ENCODE measurements at places on chromosomes 1 and 21. TPM values are rescaled to one million over a fixed set of nuclear protein-coding genes. Genes with fewer than 3 reads are reported as not detected.

DNA sequence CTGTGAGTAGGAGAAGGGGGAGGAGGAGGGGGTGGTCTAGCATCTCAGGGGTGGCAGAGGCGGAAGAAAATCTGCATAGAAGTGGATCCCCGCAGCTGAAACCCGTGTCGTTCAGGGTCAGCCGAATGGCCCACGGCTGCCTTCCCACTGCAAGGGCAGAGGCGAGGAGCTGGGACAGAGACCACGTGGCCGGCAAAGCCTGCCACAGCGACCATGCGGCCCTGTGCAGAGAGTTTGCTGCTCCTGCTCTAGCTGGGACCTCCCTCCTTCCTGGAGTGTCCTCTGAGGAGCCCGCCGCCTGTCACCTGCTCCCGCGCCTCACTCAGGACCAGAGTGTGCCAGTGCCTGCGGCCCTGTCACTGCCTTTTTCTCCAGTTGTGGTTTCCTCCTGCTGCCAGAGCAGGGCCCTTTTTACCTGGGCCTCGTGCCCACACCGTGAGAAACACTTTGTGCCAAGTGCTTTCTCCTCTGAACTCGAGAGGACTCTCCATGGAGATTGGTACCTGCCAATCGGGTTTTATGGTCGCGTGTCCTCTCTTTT is 5.4 kb upstream of the TRPM2 start:
- DNase-seq = no peak

The TCEA3 gene
- total RNA-seq = 1.5 TPM

The HOOK1 gene
- total RNA-seq = 5.5 TPM

DNA sequence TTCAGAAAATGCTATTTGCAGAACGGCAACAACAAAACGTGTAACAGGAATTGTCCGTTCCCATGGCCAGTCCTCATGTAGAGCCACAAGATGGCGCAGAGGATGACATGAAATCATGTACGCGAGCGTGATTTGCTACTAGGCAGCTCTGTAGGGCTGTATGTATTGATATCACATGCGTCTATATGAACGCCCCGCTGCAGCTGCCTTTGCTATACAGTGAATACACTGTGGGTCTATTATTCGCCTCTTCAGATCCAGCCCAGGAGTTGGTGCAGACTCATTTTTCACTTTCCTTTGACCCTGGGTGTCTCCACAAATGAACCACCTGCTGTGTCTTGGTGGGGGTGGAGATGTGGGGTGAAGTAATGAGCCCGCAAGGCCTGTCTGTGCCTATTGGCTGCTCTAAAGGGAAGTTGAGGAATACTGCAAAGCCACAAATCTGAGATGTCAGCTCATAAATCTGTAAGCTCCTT is 361.5 kb downstream of the KIF26B start:
- no peak for DNase-seq

GRCh38 chr21:27240839-27241238 is 274.0 kb upstream of the ADAMTS5 start:
- DNase-seq = no peak

The CD5L gene
- not detected for total RNA-seq

GRCh38 chr1:84165601-84166000 is 21.5 kb downstream of the PRKACB start:
- no peak for DNase-seq

The C1orf87 gene
- total RNA-seq = not detected

- DNase-seq = no peak
These were observed 66.4 kb upstream of the IL12RB2 start for GRCh38 chr1:67241200-67241746.

DNA sequence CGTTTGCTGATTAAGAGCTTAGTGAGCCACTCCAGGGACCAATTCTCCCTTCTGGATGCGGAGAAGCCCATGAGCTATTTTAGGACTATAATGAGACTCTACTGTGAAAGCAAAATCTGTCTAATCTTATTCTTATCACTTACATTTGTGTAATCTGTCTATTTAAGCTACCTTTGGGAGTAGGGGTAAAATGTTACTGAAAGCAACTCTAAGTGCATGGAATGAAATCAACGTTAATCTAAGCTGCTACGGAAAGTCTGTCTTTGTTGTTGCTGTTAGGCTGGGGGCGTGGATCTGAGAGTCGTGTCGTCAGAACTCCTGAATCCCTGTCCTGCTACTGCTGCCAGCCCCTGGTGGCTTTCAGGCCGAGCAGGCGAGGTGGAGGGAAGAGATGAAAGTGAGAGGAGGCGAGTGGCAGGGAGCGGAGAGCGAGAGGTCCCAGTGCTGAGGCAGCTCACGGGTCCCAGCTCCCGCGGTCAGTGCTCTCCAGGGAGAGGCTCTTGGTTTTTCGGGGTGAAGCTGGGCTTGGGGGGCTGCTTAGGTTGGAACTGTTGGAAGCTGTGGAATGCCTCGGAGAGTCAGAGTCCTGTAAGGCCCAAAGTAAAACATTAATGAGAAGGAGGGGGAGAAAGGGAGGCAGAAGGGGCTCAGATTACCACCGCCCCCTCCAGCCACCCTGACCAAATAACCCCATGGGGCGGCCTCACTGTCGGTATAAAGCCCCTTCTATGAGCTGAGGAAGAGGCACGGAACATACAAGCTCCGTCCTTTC is 53.9 kb downstream of the COQ8A start:
- DNase-seq = no peak

The UCK2 gene
- total RNA-seq = 109 TPM

GRCh38 chr21:35135481-35135880 is 86.4 kb upstream of the RUNX1 start:
- no peak for DNase-seq

GRCh38 chr1:116122955-116123757 is 12.0 kb downstream of the MAB21L3 start:
- DNase-seq = peak; percentile 87

DNA sequence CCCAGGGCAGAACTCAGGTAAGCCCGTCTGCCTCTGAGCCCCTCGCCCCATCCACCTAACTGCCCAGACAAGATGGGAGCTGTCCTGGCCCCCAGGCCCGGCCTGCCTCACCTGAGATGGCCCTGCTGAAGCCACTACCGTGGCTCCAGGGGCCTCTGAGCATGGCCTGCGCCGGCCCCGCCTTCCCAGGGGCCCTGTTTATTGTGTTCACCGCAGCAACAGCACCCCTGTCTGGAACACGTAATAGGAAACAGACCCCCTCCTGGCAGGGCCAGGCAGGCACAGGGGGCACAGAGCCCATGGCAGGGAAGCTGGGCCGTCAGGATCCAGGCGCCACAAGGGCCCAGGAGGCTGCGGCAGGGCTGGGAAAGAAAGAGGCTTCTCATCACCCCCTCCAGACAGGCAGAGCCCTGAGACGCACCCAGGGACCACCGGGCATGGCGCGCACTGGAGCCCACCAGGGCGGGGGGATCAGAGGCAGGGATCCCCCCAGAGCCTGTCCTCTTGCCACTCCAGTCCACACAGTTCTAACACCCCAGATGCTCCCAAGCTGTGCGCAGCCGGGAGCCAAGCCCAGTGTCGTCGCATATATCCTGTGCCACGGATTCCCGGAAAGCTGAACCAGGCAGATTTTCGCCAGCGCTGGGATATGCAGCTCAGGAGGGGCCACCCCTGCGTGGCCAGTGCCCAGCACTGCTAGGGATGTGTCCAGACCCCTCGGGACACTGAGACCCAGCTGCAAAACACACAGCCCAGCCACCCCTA is 62.6 kb downstream of the ARHGEF16 start:
- DNase-seq = no peak

DNA sequence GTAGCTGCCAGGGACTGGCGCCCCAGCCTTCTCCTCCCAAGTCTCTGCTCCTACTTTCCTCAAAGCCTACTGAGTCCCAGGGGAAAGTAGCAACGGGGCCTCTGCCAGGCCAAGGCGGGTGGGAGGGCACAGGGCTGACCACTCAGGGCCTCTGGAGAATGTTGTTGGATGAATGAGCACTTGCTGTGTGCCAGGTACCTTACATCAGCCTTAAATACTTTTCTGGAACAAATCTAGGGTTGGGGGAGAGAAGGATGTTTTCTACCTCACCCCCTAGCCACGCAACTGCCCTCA is 119.3 kb upstream of the ZBTB40 start:
- DNase-seq = no peak

DNA sequence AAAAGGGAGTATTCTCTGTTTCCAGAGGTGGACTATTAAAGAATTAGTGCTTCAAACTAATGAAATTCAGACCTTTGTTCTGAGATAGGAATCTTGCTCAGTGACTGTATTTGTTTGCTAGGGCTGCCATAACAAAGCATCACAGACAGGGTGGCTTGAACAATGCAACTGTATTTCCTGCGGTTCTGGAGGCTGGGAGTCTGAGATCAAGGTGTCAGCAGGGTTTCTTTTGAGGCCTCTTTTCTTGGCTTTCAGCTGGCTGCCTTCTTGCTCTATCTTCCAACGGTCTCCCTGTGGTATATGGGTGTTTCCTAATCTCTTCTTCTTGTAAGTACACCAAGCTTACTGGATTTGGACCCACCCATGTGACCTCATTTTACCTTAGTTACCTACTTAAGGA is 264.6 kb upstream of the PROX1 start:
- no peak for DNase-seq

The ITLN1 gene
- not detected for total RNA-seq

- no peak for DNase-seq
These were observed 18.1 kb upstream of the ECE1 start for GRCh38 chr1:21308330-21308729.

GRCh38 chr1:36380143-36380619 is 5.5 kb downstream of the STK40 start:
- no peak for DNase-seq

The MAEL gene
- total RNA-seq = not detected

GRCh38 chr1:28126783-28127490 is 38.5 kb upstream of the EYA3 start:
- DNase-seq = no peak

DNA sequence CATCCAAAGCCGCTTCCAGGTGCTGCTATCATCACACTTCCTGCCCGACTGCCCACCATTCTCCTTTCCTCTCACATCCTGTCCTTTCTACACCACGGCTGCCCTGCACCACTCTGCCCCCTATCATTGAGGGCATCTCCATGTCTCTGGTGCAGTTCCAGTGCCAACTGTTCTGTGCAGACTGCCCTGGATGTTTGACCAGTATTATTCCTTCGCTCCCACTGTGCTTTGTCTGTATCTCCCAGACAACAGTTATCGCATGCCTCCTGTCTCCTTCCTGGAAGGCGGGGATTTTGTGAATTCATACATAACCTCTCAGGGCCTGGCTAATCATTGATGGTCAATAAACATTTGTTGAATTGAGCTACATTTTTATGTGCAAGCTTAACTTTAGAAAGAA is 63.6 kb upstream of the GNG12 start:
- DNase-seq = peak; percentile 14

GRCh38 chr1:156152628-156153027 is 757 bp upstream of the SEMA4A start:
- DNase-seq = peak; percentile 78

The LCA5L gene
- total RNA-seq = 2.6 TPM

DNA sequence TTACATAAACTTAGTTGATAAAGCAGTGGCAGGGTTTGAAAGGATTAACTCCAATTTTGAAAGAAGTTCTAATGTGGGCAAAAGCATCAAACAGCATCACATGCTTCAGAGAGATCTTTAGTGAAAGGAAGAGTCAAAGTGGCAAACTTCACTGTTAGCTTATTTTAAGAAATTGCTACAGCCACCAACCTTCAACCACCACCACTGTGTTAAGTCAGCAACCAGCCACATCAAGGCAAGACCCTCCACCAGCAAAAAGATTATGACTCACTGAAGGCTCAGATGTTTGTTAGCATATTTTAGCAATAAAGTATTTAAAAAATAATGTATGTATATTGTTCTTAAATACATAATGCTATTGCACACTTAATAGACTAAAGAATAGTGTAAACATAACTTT is 21.3 kb upstream of the MAGI3 start:
- DNase-seq = no peak

The CA14 gene
- not detected for total RNA-seq

The PLA2G2C gene
- not detected for total RNA-seq

GRCh38 chr1:205246351-205247119 is 18.8 kb downstream of the TMCC2 start:
- no peak for DNase-seq

The PTPRU gene
- total RNA-seq = 43.4 TPM

GRCh38 chr1:158179301-158180041 is 1.2 kb upstream of the CD1D start:
- DNase-seq = no peak

GRCh38 chr21:34724857-34725195 is 56.0 kb downstream of the CLIC6 start:
- no peak for DNase-seq

DNA sequence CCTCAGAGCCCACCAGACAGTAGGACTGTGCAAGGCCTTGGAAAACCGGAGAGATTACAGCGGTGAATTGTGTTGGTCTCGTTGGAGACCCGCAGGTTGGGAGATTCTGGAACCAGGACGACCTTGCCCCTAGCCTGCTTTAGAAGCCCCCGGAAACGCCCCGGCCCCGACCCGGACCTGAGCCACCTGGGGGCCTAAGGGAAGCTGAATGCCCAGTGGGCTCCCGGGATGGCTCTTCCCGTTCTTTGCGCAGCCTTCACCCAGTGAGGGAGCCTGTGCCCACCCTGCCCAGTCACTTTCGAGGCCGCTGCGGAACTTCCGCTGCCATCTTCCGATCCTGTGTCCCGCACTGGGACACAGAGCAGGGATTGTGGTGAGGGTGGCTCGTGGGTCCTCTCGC is 254.4 kb downstream of the FAM72C start:
- DNase-seq = no peak

GRCh38 chr1:85088408-85088784 is 40.1 kb upstream of the MCOLN3 start:
- no peak for DNase-seq

- no peak for DNase-seq
These were observed 11.5 kb downstream of the NECAP2 start for GRCh38 chr1:16451841-16452528.

The NES gene
- total RNA-seq = 0.03 TPM

The RBP7 gene
- total RNA-seq = not detected

Measured in Caki2 (cell line).